ENCODE measurements at places on chromosomes 13 and 19.
A peak's percentile ranks its signal among the peaks of the same experiment; 100 is the strongest.

GRCh38 chr19:1238369-1239303 lies 831 bp upstream of the CBARP start:
- ATAC-seq: no peak

DNA sequence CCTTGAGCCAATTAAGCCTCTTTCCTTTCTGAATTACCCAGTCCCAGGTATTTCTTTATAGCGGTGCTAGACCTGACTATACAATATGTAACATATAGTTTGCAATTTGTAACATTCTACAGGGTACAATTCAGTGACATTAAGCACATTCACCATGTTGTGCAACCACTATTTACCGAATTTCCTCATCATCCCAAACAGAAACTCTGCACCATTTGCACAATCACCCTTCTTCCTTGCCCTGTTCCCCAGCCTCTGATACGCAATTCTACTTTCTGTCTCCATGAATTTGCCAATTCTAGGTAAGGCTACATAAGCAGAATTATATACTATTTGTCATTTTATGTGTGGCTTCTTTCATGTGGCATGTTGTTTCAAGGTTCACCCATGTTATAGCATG lies 13.7 kb upstream of the SIGLEC10 start:
- ATAC-seq: no peak

GRCh38 chr13:98195054-98195791 lies 18.2 kb upstream of the RNF113B start:
- ATAC-seq: no peak

DNA sequence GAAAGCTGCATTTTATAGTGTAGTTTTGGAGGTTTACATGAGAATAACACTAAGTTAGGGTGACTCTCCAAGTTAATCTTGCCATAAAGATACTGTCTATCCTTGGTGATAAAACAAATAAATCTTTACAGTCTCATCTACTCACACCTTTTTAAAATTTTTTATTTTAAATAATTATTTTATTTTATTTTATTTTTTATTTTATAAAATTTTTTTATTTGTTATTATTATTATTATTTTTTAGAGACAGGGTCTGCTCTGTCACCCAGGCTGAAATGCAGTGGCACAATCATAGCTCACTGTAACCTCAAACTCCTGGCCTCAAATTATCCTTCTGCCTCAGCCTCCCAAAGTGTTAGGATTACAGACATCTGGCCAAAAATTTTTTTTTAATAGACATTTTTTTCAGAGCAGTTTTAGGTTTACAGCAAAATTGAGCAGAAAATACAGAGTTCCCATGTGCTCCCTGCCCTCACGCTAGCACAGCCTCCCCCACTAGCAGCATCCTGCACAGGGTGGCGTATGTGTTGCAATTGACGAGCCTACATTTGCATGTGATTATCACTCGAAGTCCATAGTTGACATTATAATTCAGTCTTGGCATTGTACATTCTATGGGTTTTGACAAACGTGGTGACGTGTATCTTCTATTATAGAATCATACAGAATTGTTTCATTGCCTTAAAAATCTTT lies 41.0 kb downstream of the RASL11A start:
- ATAC-seq: no peak

GRCh38 chr13:114063545-114064449 lies 68.6 kb downstream of the RASA3 start:
- peak; percentile 9 for ATAC-seq

DNA sequence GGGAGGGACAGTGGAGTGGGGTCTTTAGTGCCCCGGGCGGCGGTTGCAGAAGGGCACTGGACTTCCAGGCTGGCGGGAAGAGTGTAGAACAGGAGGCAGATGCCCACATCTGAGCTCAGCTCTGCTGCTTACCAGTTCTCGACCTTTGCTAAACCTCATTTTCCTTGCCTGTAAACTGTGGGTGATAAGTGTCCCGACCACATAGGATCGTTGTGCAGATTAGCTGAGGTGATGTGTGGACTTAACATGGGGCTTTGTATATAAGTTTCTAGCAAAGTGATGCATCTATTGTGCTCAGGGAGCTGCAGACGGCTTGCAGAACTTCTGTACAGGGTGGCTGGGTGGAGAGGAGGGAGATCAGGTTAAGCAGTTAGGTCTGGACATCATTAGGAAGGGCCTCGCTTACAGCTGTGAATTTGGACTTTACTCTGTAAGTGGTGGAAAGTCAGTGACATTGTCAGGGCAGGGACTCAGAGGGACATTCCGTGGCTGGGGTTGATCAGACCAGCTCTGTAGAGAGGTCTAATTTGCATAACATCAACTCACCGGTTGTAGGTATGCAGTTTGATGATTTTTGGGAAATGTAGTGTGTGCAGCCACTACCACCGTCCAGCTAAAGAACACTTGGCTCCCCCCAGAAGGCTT lies 70.0 kb downstream of the SPATA13 start:
- no peak for ATAC-seq
